CD4-positive, alpha-beta T cell treated with Interferon gamma for 1 hour (primary cell): ENCODE measurements at places on chromosomes 16 and 17.

GRCh38 chr17:43800736-43801135, 20.5 kb downstream of the CFAP97D1 start:
- no peak for DNase-seq

DNA sequence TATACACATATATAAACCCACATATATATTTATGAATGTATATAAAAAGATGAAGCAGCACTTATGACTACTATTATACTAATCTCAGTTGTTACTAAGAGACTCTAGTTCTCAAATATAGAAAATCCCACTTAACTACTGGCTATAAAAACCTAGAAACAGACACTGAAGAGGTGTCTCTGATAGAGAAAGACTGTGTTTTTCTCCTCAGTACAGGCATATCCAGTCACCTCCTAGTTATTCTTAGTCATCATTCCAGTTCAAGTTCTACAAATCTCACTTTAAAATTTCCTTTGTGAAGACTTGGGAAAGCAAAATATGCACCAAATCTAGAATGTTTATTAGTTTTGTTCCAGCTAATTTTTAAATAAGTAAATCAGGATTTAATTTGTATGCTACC, 93.9 kb downstream of the STH start:
- DNase-seq = no peak

GRCh38 chr16:85206472-85207356, 94.4 kb upstream of the CIBAR2 start:
- DNase-seq = no peak

GRCh38 chr17:17344507-17345293, 41.5 kb downstream of the NT5M start:
- no peak for DNase-seq

GRCh38 chr17:74245145-74245831, 28.7 kb upstream of the DNAI2 start:
- no peak for DNase-seq

GRCh38 chr17:51957786-51958185, 200.7 kb downstream of the CA10 start:
- no peak for DNase-seq

GRCh38 chr17:64277831-64278562, 14.9 kb upstream of the TEX2 start:
- no peak for DNase-seq

- DNase-seq = peak; percentile 52
Measured at GRCh38 chr17:19762515-19762961, 14.4 kb upstream of the ALDH3A1 start.

GRCh38 chr17:31431852-31432658, 40.6 kb downstream of the RAB11FIP4 start:
- DNase-seq = no peak

GRCh38 chr16:82601989-82602640, 24.7 kb upstream of the CDH13 start:
- DNase-seq = no peak

- DNase-seq = no peak
Measured at GRCh38 chr17:75049057-75049456, 2.0 kb downstream of the KCTD2 start.

- no peak for DNase-seq
Measured at GRCh38 chr17:69634844-69635243, 220.3 kb downstream of the MAP2K6 start.
